T-helper 1 cell (primary cell): ENCODE measurements at places on chromosomes 5 and 9.

DNA sequence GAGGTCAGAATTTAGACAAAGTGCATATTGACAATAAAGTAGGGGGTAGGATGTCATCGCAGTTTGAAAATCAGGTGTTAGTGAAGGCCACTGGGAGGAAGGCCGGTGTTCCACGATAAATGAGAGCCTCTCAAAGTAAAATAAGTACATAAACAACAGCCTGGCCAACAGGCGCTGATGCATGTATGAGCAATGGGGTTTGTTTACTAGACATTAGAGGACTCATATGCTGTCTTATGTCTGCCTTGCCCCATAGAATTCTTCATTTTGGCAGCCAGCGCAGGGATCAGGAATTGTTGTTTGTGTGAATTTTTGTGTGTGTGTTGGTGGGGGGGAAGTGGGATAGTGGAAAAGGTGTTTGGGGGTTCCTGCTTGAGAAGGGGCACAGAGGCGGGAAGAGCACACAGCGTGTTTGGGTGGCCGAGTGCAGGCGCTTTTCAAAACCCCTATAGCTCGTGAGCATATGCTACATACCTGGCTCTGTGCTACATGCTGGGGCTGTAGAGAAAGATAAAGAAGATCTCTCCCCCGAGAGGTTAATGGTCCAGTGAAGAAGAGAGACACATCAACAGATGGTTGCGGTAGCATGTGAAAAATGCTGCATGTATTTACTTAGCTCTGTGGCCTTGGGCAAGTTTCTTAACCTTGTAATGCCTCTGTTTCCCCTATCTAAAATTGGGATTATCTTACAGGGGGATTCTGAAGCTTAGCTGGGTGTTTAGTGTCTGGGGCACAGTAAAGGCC is 11.5 kb downstream of the SNX30 start:
- DNase-seq: no peak

DNA sequence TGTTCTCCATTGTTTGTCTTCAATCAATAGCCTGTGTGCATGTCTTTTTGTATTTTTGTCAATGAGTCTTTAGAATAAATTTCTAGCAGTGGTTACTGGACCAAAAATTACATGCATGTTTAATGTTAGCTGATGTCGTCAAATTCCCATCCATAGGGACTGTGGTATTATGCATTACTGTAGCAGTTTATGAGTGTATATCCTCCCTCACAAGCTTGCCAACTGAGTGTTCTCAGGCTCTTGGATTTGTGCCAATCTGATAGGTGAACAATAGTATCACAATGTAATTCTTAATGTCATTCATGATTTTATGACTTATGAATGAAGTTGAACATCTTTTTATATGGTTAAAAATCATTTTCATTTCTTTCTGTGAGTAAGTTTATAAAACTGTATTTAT is 13.0 kb downstream of the SNX24 start:
- DNase-seq: no peak

DNA sequence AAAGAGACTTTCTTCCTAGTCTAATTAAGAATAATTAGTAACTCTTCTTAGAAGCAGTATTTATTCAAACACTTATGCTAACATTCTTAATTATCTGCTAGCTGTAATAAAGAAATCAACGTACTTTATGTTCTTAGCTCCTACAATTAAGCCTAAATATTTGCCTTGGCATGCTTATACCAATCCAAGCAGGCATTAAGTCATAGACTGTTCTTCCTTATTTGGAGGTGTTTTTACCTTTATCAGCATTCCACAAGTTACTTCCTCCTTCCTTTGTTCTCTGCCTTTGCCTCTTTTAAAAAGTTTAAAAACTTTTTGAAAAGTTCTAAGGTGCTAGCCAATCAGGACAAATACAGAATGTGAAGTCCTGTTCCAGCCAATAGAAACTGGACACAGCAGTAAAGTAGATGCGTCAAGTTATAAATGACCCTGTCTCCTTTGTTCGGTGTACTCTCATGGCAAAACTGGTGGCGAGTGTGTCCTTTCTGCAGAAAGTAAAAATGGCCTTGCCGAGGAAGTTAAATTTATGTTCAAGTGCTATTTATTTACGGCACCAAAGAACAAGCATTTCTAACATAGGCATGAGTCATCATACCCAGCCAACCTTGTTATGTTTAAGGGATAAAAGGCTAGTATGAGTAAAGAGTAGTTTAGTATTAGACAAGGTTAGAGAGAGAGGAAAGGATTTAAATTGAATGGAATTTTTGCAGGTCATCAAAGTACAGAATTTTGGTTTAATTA is 58.6 kb downstream of the GPBP1 start:
- no peak for DNase-seq

- no peak for DNase-seq
Observed at GRCh38 chr9:10062629-10063395, 550.0 kb downstream of the PTPRD start.

DNA sequence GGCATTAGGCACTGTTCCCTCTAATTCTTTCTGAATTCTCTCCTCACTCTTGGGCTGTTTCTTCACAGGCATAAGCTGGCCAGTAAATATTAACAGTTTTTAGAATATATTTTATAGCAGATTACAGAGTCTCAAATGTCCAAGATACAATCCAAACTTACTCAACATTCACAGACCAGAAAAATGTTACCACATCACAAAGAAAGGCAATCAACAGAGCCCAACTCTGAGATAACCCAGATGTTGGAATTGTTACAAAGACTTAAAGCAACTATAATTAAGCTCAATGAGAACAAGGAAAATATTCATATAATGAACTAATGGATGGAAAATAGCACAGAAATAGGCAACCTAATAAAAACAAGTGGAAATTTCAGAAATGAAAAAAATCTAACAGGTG is 401.1 kb upstream of the RGMB start:
- no peak for DNase-seq

DNA sequence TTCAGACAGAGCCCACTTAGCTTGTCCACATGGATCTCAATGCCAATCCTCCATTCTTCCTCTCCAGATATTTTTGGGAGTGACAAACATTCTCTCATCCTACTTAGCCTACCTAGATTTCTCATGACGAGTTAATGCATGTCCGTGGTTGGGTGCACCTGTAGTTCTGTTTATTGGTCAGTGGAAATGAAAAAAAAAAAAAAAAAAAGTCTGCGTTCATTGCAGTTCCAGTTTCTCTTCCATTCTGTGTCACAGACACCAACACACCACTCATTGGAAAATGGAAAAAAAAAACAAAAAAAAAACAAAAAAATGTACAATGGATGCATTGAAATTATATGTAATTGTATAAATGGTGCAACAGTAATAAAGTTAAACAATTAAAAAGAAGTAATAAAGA is 59.0 kb downstream of the BASP1 start:
- no peak for DNase-seq

DNA sequence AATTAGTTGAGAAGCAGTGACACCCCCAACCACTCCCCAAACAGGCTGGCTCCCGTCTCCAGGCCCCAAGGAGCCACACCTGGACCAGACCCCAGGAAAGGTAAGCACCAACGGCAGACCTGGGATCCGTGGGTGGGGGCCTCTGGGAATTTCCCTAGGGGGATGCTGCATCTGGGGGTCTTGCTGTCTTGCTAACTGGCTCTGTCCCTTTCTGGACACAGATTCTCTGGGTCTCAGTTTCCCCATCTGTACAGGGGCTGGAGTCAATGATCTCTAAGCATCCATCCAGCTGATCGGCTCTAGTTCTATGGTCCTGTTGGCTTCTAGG is 27.9 kb upstream of the IL17B start:
- no peak for DNase-seq

GRCh38 chr9:120412425-120412951 is 167.5 kb downstream of the CDK5RAP2 start:
- no peak for DNase-seq

- DNase-seq: no peak
Observed at GRCh38 chr9:1979741-1980367, 35.3 kb upstream of the SMARCA2 start.

GRCh38 chr5:121152411-121152810 is 688.3 kb downstream of the PRR16 start:
- DNase-seq: no peak

GRCh38 chr5:171597946-171598640 is 178.6 kb downstream of the FGF18 start:
- DNase-seq: no peak

DNA sequence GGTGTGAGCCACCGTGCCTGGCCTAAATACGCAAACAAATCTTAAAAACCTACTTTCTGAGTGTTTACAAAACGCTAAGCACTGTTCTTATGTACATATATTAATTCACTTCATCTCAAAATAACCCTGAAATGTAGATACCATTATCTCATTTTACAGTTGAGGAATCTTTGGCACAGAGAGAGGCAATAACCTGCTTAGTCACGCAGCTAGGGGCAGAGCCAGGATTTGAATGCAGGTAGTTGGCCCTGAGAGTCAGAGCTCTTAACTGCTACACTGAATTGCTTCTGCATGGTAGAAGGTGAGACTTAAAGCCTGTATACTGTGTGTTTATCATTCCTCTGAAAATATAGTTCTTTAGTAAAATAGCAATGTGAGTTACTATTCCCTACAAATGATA is 21.9 kb downstream of the ARHGEF37 start:
- no peak for DNase-seq

- no peak for DNase-seq
Observed at GRCh38 chr9:120861935-120862334, 15.1 kb downstream of the PHF19 start.

DNA sequence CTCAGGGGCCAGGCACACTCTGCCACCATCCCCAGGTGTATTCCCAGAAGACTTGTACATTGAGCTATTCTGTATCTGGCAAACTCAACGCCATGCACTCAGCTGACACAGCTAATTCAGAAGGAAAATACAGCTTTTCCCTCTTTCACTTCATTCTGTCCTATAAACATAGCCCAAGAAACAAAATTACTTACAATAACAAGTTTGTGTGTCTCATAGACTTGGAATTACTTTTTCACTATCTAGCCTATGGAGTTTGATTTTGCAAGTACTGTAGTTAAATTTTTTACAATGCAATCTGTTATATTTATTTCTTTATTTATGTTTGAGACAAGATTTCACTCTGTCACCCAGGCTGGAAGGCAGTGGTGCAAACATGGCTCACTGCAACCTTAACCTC is 125.1 kb upstream of the KLF9 start:
- no peak for DNase-seq

GRCh38 chr5:13027874-13028273 is 916.6 kb downstream of the DNAH5 start:
- no peak for DNase-seq

GRCh38 chr5:54571462-54571861 is 53.9 kb downstream of the SNX18 start:
- DNase-seq: no peak

GRCh38 chr5:7016999-7017747 is 303.9 kb downstream of the TENT4A start:
- no peak for DNase-seq
